Activated CD8-positive, alpha-beta T cell treated with anti-CD3 and anti-CD28 coated beads, Interleukin-2, amount 10 ng/mL, durations not matched to agents 7 days and 5 days (primary cell): ENCODE measurements at places on chromosomes 3 and 15. TPM values are rescaled to one million over a fixed set of nuclear protein-coding genes. Genes with fewer than 3 reads are reported as not detected.

- DNase-seq: no peak
Observed at GRCh38 chr15:100205549-100206295, 136.1 kb downstream of the ADAMTS17 start.

GRCh38 chr3:37455181-37455580 is 280.8 kb upstream of the LRRFIP2 start:
- no peak for DNase-seq

DNA sequence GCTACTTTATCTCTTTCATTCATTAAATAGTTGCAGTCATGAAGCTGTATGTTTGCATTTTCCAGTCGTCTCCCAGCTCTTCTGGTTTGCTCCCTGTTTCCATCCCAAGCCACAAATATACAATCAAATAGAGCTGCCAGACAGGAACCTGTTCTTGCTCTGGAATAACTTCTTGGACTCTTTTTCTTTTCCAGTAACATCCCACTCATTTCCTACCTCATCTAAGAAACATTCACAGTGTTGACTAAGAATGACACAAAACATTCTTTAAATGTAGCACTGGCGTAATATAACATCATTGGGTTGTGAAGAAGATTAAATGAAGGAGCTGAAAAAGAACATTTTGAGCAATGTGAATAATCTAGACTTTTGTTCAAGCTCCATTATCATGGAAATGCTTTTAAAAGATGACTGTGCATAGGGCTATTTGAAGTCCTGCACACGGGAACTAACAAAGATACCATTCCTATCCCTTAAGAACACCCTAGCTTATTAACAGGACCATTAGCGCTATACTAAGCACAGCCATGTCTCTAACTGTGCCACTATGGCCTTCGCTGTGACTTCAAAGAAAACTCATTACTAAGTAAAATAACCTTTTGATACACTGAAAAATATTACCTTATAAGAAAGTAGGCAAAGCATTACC is 574.0 kb downstream of the NAALADL2 start:
- no peak for DNase-seq

Gene RAB6B
- total RNA-seq: 1.2 TPM

DNA sequence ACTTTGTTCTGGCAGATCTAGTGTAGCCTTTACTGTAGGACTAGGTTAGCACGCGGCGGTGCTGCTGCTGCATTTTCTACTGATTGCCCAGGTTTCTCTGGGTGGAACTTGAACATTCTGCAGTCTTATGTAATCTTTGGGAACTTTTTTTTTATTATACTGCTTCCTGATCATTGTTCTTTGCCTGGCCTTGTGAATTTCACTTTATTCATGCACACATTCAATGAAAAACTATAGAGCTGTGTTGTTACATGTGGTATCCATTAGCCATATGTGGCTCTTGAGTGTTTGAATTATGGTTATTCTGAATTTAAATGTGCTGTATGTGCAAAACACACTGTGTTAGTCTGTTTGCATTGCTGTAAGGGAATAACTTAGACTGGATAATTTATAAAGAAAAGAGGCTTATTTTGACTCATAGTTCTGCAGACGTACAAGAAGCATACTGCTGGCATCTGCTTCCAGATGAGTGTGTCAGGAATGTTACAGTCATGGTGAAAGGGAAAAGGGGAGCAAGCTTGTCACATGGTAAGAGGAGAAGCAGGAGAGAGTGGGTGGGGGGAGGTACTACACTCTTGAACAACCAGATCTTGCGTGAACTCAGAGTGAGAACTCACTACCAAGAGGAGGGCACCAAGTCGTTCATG is 26.5 kb downstream of the MEF2A start:
- DNase-seq: no peak

GRCh38 chr3:178895178-178895789 is 176.3 kb downstream of the ZMAT3 start:
- no peak for DNase-seq

DNA sequence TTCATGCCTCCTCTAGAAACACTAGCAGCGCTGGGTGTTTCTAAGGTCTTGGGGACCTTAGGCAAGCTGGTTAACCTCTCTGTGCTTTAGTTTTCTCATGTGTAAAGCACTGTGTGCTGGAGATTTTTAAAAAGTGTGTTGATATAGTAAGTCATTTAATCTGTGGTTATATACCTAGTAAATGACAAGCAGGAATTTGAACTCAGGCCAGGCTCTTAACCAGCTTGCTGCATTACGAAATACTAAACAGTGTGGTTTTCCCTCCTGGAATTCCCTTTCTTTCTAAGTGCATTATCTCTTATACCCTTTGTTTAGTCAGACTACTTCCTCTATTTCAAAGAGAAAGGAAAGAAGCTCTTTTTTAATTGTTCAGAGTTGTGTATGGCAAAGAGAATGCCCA is 26.5 kb downstream of the NEO1 start:
- no peak for DNase-seq

- peak; percentile 8 for DNase-seq
Observed at GRCh38 chr15:65822316-65822715, 30.2 kb upstream of the DENND4A start.

- DNase-seq: no peak
Observed at GRCh38 chr3:196050597-196050996, 31.3 kb downstream of the TFRC start.

Gene RASGRP1
- 165 TPM for total RNA-seq

Gene ZMYND10
- total RNA-seq: 5.0 TPM

GRCh38 chr15:67509918-67510317 is 11.0 kb upstream of the C15orf61 start:
- no peak for DNase-seq
